ENCODE measurements at places on chromosomes 13 and 19.
A peak's percentile ranks its signal among the peaks of the same experiment; 100 is the strongest.

GRCh38 chr13:74135326-74136083, 1.3 kb upstream of the KLF12 start:
- peak; percentile 45 for DNase-seq

GRCh38 chr19:45117671-45118070, 24.7 kb downstream of the PPP1R37 start:
- DNase-seq = no peak

DNA sequence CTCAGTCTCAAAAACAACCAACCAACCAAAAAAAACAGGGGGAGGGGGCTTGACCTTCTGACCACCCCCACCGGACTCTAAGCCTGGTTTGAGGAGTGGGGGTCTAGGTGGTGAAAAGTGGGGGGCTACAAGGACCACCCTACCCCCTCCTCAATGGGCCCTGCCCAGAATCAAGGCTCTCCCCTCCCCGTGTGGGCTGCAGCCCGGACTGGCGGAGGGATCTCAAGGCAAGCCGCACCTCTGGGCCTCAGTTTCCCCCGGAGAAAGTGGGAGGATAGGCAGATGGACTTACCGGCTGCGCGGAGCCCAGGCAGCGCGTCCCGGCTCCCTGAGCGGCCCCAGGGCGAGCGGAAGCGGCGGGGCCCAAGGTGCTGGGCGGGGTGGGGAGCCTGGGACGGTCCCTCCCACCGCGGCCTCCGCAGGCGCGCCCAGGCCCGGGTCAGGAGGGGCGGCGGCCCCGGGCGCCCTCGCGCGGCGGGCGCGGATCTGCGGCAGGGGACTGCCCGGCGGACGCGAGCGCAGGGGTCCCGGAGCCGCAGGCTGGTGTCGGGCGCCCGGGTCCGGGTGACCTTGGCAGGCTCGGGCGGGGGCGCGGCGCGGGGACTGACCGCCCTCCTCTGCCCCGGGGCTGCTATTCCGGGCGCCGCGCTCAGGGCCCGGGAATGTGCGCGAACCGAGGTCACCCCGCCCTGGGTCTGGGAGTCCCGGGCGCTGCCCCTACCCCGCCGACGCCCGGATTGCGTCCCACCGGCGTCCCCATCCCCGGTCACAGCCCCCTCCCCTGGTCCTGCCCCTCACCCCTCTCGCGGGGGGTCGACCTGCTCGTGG, at the start of gene ADAMTSL5:
Gene ADAMTSL5 (minus strand): TSS at position 349 of the 828 bp plus-strand sequence. CDS start 2,076 bp downstream, outside the sequence.
- peak; percentile 47 for DNase-seq

DNA sequence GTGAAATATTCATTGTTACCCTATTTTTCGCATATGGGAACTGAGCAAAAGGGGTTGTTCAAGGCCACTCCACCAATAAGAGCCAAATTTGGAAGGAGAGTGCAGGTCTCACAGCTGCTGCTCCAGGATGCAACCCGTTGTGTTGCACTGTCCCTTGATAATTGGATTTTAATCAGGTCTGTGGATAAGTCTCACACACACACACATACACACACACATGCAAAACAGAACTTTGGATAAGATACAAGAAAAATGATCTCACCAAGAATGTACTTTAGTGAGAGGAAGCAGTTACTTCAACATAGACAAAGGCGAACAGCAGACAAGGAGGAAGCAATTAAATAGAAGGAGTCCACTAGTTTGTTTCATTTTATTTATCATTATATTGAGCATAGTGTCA, 127.3 kb upstream of the EDNRB start:
- DNase-seq = no peak

DNA sequence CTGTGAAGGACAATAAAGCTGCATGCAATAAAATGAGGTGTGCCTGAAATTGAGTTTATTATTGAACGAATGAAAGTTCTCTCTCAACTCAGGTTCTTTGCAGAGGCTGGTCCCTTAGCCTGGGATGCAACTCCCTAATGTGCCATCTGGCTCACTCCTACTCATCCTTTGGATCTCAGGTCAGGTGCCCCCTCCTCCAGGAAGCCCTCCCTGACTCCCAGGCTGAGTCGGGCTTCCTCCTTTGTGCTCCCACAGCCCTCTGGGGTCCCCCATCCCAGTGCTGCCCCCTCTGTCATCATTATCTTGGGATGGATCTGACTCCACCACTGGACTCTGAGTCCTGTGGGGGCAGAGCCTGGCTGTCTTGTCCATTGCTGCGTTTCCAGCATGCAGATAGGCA, 2.7 kb upstream of the IRGC start:
- no peak for DNase-seq

GRCh38 chr19:13207846-13208671, 57.8 kb downstream of the IER2 start:
- no peak for DNase-seq

GRCh38 chr19:40235238-40236025, 8.9 kb upstream of the CCNP start:
- DNase-seq = no peak

DNA sequence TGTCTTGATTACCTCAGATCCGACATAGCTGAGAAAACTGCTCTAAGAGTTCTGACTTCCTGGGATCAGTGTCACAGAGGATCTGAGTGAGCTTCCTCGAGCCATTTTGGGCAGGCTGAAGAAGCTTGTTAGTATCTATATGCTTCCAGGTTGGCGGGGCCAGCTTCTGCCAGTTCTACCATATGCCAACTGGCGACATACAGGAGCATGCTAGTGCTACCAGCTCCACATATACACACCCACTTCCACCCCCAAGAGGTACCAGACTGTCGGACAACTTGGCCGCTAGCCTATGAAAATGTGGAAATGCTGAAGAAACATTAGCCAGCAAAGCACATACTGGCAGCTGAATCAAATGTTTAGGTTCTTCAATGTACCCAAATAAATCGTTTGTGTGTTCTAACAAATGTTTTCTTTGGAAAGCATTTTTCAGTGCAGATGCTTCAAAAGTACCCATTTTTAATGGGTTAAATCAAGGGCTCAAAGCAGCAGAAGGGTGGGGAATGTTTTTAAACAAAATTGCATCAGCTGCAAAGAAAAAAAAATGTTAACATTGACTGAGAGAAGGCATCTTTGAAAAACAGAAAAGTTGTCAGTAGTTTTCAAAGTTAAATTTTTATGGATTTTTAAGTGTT, 163.7 kb downstream of the KLF12 start:
- no peak for DNase-seq

- DNase-seq = no peak
These were observed 81.0 kb upstream of the MAB21L1 start for GRCh38 chr13:35557475-35557874.

DNA sequence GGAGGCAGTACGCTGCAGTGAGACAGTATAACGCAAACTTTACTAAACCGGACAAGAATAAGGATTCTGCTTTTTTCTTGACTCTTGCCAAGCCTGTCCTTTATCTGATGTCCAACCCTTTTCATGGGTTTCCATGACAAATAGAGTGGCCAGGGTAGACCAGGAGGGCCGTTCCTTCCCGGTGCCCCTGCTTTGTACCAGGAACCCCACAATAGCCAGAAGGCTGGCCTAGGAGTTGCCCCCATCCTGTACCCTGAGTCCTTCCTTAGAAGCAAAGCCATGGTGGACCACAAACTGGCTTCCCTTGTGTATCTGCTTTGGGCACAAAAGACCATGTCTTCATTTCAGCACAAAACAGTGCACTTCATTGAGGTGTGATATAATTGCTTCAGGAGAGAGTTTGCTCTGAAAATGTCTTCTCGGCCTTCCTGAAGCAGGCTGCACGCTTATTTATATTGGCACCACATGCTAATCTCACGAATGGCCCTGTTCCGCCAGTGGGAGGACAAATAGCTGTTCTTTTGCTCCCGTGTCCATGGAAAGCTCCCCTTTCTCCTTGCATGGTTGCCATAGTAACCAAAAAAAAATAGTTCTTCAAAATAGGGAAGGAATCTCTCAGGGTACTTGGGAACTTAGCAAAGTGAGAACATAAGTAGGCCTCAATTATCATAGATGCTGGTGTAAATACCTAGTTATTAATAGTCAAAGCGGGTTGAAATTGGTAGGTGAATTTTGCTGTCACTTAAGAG, 222.1 kb downstream of the ZIC5 start:
- no peak for DNase-seq

GRCh38 chr13:26474286-26474685, 83.2 kb upstream of the WASF3 start:
- DNase-seq = no peak

DNA sequence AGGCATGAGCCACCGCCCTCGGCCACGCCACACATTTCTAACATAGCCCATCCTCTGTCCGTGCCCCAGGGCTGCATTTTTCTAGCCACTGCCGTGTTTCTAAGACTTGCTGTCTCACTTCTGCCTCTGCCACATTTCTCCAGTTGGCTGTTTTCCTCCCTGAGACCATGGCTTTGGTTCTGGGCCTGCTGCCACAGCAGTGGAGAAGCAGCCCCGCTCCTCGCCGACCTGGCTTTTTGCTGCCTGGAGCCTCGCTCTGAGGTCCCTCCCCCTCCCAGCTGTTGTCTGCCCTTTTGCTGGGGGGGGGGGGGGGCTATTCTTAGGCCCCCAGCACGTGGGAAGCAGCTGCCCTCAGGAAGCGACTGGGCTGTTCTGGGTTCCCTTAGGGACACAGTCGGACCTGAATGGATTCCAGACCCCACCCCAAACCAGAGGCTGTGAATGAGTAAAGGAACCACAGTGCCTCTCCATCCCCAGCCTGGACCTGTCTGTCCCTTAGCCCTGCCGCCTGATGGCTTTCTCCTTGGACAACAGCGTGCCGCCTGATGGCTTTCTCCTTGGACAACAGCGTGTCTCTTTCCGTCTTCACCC, 3.3 kb downstream of the GYS1 start:
- no peak for DNase-seq

DNA sequence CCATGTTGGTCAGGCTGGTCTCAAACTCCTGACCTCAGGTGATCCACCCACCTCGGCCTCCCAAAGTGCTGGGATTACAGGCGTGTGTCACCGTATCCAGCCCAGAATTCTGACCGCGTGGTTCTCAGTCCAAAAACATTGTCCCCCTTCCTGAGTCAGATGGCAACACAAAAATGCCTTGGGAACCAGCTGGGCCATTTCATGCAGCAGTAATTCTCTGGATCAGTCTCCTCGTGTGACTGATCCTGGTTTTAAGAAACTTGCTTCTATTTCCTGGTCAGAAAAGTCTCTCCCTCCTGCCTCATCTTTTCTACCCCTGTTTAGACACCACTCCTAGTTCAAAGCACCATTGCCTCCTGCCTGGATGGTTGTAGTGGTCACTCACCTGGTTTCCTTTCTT, 60.9 kb upstream of the USP29 start:
- DNase-seq = no peak

- no peak for DNase-seq
These were observed 90.7 kb upstream of the FNDC3A start for GRCh38 chr13:48885027-48885395.

- peak; percentile 69 for DNase-seq
These were observed 163.4 kb upstream of the GPR12 start for GRCh38 chr13:26923824-26924605.

DNA sequence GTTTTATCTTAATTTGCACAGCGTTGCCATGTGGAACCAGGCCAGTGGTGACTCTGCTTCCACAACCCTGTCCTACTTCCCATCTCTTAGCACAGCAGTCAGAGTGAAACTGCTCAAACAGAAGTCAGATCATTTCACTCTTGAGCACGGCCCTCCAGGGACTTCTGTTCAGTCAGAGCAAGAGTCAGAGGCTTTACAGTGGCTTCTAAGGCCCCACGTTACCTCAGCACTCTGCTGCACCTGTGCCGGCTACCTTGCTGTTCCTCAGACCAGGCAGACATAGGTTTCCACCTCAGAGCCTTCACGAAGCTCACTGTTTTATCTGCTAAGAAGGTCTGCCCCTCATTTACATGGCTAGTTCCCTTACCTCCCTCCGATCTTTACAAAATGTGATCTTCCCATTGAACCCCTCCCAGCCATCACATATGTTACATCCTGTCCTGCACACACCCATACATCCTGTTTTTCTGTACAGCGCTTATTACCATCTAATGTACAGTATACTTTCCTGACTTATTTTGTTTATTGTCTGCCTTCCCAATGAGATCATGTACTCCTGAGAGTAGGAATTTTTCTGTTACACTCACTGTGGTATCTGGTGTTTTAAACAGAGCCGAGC, 41.6 kb downstream of the TM9SF2 start:
- DNase-seq = no peak

- no peak for DNase-seq
These were observed 373.7 kb downstream of the DNAJC15 start for GRCh38 chr13:43397111-43397510.

DNA sequence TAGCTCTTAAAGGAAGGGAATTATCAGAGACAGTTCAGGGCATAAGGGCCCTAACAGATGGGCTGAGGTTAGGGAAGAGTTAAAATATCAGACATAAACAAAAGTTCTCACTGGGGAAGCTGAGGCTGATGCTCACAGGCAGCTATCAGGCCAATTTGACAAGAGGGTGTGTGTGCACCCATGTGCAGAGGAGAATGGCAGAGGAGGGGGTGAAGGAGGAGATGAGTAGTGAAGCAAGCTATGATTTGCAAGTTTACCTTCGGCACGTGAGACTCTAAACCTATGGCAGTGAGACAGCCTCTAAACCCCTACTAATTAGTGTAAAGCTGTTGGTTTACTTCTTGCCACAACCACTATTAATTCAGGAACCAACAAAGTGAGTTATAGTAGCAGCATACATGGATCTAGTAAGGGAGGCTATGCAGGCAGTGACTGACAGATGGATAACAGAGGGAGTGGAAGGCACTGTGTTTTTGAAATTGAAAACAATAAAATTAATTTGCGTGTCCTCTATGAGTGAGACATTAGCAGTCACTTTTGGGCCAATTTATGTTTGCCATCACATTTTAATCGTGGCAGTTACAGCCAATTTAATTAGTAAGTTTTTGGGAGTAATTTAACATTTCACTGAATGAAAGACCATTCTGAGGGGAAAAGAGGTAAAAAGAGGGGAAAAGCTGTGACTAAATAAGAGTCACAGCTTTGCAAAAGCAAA, 99.6 kb upstream of the HTR2A start:
- DNase-seq = no peak

- no peak for DNase-seq
These were observed 172.2 kb downstream of the DNAJC15 start for GRCh38 chr13:43195551-43195950.

- DNase-seq = no peak
These were observed 319.7 kb upstream of the TSHZ3 start for GRCh38 chr19:31668921-31669320.
